ENCODE measurements at places on chromosomes 6 and 20.
A peak's percentile ranks its signal among the peaks of the same experiment; 100 is the strongest.

- no peak for DNase-seq
Observed at GRCh38 chr6:20906945-20907344, 372.7 kb downstream of the CDKAL1 start.

- DNase-seq, result no peak
Observed at GRCh38 chr20:18694071-18694470, 106.2 kb downstream of the DTD1 start.

- DNase-seq, result no peak
Observed at GRCh38 chr6:11128608-11129007, 17.1 kb upstream of the ERVFRD-1 start.

DNA sequence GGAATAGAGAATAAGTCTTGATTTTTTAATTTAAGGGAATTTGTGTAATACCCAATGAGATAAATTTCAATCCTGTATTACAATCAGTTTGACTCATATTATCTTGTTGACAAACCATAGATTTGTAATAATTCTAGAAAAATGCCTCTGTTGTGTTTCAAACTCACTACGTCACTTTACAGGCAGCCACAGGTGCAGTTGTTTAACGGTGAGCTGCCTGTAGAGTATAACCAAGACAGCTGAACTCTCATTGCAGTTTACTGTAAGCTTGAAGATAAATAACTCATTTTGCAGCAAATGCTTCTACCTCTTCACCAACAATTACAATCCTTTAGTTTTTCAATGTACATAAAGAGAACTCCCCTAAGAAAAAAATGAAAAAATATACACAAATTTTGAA lies 114.3 kb downstream of the PRKN start:
- DNase-seq, result no peak

DNA sequence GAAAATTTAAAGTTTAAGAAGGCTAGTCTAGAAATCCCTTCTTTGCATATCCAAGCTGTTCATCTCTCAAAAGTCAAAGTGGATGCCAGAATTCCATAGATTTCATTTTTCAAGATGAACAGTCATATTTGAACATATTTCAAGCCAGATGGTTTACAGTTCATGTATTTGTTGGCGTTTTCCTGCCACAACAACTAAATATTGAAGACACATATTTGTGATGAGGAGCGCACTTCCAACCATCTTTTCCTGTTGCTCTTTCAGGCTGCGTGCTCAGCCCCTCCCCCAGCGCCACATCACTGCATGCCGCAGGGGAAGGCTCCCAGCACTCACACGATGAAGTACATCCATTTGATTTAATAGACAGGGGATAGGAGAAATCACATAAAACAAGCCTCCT lies 5.9 kb upstream of the NOX3 start:
- DNase-seq, result no peak

DNA sequence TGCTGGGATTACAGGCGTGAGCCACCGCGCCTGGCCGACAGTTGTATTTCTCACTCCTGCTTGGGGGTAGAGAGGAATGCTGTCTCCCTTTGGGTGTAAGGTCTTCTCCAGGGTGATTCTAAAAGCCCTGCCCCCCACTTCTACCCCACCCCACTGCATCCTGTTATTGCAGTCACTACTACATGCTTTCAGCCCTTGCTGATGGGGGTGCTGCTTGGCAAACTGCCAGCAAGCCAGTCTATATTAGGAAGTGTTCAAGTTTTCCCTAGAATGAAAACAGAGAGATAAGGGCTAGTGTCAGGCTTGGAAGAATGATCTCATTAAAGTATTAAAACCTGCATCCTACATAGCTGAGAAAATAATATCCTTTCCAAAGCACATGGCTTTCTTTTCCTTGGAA lies 31.3 kb downstream of the TTI1 start:
- no peak for DNase-seq

GRCh38 chr6:139425780-139426179 lies 51.3 kb upstream of the CITED2 start:
- DNase-seq, result peak; percentile 15

GRCh38 chr6:15595461-15596173 lies 67.2 kb downstream of the DTNBP1 start:
- no peak for DNase-seq

- no peak for DNase-seq
Observed at GRCh38 chr6:161134550-161135298, 139.1 kb downstream of the AGPAT4 start.
